ENCODE measurements at places on chromosomes 16 and 17.
A peak's percentile ranks its signal among the peaks of the same experiment; 100 is the strongest.

DNA sequence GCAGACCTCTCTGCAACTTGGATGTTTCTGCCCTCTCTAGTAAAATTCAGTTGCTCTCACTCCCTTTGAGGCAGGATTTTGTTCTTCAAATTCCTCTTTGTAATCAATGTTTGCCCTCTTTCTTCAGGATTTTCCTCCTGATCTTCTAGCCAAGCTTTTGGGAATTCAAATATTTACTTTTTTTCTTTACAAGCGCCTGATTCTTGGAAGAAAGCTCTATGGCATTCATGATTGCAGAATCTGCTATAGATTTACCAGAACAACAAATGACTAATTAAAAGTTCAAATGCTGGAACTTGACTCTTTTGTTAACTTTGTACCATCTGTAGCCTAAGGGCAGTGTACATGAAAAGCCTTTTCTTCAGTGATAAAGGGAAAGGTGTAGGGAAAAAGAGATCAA, 63.7 kb upstream of the SHISA6 start:
- no peak for DNase-seq

- no peak for DNase-seq
Observed at GRCh38 chr16:46961373-46962353, 11.8 kb downstream of the DNAJA2 start.

DNA sequence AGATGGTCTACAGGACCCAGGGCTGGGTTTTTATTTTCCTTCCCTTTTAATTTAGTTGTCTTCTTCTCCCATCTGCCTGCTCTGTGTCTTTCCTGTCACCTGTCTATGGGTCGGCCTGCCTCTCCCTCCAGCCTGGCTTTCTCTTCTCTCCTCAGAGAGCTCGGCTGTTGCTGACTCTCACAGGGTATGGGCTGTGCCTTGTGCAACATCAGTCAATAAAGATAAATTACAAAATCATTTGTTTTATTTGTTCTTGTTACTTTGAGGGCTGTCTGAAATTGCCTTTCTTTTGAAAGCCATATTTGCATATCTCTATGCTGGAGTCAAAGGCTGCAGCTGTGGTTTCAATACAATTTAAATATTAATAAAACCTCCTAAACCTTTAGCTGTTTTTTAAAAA, 15.6 kb downstream of the RND2 start:
- no peak for DNase-seq

DNA sequence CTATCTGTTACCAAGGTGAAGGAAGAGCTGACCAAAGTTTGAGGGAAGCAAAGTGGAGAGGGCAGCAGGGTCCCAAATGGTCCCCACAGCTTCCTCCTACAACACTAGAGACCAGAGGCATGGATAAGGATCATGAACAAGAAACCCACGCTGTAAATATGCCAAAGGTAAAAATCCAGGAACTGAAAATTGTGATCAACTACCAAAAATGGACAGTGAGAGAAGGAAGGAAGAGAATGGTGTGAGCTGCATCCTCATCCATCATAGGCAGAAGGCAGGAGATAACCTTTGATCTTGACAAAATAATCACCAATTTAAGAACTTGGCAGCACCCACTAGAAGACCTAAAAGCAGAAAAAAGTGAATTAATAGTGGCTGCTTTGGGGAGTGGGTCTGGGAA, 66.2 kb downstream of the CYTH1 start:
- no peak for DNase-seq

DNA sequence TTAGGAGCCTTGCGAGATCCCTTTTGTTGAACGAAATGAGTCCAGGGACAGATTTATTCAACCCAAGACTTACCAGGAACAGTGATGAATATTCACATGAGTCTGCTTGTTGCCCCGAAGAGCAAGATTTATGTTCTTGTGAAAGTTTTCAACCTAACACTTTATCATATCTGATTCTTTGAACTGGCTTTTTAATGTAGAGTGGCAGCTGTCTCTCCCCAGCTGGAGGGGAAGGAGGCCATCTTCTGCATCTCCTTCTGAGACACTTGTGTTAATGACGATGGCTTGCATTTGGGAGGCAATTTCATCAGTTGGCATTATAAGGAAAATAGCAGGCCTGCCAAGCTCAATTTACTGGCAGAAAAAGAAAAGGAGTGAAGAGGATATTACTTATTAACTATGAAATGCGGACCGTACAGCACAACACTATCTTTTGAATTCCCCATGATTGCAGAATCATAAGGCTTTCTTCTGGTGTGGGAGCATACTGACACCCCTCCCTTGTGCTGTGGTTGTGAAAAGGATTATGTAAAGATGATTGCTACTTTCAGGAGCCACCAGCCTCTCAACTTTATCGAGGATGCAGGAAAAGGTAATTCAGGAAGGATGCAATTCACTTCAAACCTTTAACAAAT, 35.7 kb downstream of the SMARCE1 start:
- DNase-seq = no peak

DNA sequence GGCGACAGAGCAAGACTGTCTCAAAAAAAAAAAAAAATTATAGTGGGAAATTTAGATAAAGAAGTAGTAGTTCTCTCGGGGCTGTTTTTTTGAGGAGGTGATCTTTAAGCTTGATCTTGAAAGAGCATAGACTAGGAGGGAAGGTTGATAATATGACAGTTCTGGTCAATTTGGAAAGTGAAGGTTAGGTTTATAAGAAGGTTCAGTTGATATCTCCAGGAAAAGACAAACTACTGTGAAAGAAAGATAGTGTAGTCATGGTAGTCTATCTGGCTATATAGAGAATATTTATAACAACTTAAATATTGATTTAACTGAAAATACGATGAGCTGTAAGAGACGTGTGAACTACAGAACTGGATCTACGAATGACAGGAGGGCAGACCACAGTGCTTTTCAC, 3.1 kb downstream of the ATF7IP2 start:
- DNase-seq = no peak

DNA sequence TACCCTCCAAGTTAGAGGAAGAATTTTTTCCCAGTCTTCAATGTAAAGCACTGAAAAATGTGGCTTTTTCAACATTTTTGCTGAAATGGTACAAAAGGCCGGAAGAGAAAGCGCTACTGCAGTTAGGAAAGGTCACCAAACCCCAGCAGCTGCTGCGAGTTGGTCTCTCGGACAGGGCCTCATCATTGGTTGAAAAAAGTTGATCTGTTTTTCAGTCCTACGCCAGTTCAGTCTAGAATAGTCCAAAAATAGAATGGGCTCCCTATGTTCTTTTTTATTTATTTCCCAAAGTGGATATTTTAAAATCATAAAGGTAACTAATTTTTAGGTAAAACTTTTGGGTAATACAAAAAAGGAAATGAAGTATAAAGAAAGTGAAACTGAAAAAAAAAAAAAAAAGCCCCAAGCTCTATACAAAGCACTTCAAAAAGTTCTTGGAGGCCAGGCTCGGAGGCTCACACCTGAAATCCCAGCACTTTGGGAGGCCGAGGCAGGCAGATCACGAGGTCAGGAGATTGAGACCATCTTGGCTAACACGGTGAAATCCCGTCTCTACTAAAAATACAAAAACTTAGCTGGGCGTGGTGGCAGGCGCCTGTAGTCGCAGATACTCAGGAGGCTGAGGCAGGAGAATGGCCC, 17.4 kb downstream of the ADAP2 start:
- DNase-seq = no peak

- DNase-seq = no peak
Observed at GRCh38 chr17:47076171-47076570, 97.1 kb upstream of the RPRML start.

GRCh38 chr16:54597222-54597621, 310.6 kb upstream of the IRX3 start:
- DNase-seq = no peak

GRCh38 chr17:4393806-4394205, 27.3 kb upstream of the UBE2G1 start:
- DNase-seq = no peak

DNA sequence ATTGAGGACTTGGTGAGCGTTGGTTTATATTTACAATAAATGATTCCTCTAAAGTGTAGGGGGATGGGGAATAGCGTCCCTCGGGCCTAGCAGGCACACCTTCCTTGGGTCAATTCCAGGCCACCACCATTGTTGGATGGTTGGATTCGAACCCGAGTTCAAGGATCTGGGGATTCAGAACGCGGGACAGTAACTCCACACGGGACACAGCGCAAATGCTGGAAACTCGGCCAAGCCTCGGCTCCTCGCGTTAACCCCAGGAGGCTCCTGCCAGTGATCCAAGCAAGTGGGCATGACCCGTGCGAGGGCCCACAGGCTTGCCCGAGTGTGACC, 613 bp downstream of the B9D1 start:
- DNase-seq = no peak

- DNase-seq = no peak
Observed at GRCh38 chr16:73019457-73020362, 28.2 kb downstream of the ZFHX3 start.

GRCh38 chr17:2995886-2996809, 67.3 kb downstream of the OR1D5 start:
- DNase-seq = no peak

GRCh38 chr17:78665952-78666920, 89.0 kb upstream of the DNAH17 start:
- no peak for DNase-seq

- DNase-seq = no peak
Observed at GRCh38 chr16:65414284-65414984, 292.6 kb upstream of the CDH11 start.

DNA sequence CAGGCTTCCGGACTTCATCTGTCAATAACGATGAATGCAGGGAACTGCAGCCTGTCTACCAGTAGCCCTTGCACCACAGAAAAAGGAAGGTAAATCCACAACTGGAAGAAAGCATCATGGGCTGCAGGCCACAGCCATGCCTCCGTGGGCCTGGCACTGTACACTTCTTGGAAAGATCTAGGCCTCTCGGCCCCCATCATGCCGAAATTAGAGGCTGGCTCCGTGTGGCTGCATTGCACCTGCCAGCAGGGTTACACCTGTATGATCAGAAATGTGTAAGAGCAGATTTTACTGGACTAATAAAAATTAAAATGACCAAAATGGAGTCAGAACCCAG, 52.2 kb downstream of the SDK2 start:
- no peak for DNase-seq

- no peak for DNase-seq
Observed at GRCh38 chr17:41536741-41537613, 8.9 kb upstream of the KRT19 start.

GRCh38 chr17:1003633-1003971, 6.7 kb downstream of the TIMM22 start:
- no peak for DNase-seq

GRCh38 chr17:40542558-40543411, 22.5 kb downstream of the CCR7 start:
- DNase-seq = no peak

- DNase-seq = no peak
Observed at GRCh38 chr16:84247331-84247730, 7.5 kb upstream of the KCNG4 start.

DNA sequence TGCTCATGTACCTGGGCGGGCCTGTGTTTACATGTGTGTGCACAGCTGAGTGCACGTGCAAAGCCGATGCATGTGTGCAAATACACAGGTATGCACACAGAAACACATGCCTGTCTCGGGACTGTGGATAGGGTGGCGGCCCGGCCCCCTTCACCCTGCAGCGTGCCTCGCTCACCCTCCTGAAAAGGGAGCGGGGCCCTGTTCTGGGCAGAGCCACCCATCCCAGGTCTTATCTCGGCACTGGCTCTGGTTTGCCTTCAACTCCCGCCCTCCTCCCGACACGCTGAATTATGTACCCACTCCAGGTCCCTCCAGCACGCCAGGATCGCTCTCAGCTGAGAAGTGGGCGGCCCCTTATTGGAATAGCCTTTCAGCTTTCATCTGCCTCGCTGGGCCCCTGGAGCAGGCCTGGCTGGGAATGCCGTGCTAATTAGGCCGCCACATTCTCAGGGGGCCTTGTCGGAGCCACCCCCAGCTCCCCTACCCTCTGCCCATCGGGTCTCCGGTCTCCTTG, 77.8 kb downstream of the RTN4RL1 start:
- DNase-seq = no peak

- no peak for DNase-seq
Observed at GRCh38 chr17:74815550-74816370, 39.6 kb upstream of the NAT9 start.

DNA sequence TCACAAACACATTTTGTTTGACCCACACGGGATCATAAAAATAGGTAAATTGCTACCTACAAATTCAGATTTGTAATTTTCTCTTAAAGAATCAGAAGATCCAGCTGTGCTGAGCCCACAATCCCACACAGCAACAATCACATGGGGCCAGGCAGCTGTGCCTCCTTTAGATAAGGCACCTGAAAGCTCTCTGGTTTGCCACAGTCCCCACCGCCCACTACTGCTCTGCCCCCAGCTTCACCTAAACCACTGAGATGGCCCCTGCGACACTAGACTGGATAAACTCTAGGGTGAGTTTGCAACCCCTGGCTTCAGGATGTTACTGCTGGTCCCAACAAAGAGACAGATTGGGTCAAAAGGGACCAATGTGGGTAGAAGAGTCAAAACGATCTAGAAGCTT, 96.8 kb downstream of the GSG1L start:
- DNase-seq = no peak

GRCh38 chr16:67207249-67208091, 8.5 kb downstream of the ELMO3 start:
- no peak for DNase-seq

DNA sequence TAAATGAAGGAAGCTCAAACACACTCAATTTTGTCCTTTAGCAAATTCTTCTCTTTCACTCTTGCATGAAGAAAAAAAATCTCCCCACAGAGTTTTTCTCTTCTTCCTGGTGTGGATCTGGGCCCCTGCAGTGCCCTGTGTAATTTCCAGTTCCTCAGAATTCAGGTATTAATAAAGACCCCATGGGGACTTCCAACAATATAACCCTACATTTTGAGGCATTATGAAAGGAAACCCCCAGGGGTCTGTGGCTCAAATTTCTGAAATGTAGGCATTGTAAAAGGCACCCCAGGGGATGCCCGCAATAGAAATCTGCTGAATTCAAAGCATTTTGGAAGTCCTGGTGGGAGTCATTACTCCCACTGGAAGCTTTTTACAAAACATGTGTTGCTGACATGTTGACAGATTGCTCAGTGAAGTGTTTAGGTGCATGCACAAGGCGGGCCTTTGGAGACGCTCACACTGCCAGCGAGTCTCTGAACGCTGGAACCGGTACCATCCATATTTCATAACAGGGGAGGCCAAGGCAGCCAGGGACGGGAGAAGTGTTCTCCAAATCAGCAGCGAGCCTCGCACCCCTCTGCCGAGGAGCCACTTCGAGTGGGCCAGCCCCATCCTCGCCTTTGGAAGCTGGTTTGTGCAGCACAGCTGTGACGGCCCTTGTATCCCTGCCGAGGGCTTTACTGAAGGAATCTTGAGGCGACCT, 154.0 kb downstream of the ZNF423 start:
- peak; percentile 3 for DNase-seq

GRCh38 chr16:3234543-3234856, 458 bp downstream of the ZNF200 start:
- no peak for DNase-seq

GRCh38 chr16:17921357-17921978, 415.1 kb downstream of the NPIPA8 start:
- no peak for DNase-seq

GRCh38 chr16:88337021-88337420, 45.7 kb upstream of the ZNF469 start:
- no peak for DNase-seq

- DNase-seq = no peak
Observed at GRCh38 chr17:30249460-30249859, 14.0 kb upstream of the SLC6A4 start.

All from anterior cingulate cortex (tissue), 58 donors.